Activated T-cell treated with anti-CD3 and anti-CD28 coated beads for 4 hours (primary cell): ENCODE measurements at places on chromosomes 7 and 10.
A peak's percentile ranks its signal among the peaks of the same experiment; 100 is the strongest.

DNA sequence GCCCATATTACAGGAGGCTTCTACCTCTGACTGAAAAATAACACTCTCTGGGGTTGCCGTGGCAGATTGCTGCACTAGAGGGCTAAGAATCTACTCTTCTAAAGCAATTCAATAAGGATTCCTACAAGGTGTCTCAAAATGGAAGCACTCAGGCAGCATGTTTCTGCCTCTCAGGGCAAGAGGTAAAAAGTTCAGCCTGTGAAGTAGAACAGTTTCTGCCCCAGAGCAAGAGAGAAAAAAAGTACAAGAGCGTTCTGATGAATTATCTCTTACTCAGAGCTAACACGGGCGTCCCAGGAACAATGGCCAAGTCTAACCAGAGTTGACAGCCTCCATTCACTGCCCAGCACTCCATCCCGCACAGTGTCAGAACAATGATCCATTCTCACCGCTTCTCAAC is 71.3 kb upstream of the TES start:
- DNase-seq: no peak

- DNase-seq: no peak
Measured at GRCh38 chr7:29091715-29092114, 54.6 kb downstream of the CPVL start.

GRCh38 chr10:84608126-84608525 is 279.7 kb downstream of the CCSER2 start:
- no peak for DNase-seq

DNA sequence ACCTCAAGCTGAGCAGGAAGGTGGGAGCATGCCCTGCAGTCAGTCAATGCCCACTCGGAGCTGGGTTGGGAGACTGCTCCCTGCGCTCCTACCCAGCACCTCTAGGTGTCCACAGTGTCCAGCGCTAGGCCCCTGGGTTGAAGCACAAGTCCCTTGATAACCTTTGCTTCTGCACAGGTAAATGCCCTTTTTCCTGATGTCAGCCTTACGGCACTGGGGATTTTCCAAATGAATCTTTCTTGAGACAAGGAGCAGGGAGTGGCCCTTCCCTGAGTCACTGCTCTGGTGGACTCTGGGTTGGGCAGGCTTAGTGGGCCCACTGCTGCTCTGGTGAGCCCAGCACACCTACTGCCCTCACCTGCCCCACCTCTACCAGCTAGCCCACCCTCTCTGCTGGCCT is 61.9 kb upstream of the OPN4 start:
- DNase-seq: no peak

DNA sequence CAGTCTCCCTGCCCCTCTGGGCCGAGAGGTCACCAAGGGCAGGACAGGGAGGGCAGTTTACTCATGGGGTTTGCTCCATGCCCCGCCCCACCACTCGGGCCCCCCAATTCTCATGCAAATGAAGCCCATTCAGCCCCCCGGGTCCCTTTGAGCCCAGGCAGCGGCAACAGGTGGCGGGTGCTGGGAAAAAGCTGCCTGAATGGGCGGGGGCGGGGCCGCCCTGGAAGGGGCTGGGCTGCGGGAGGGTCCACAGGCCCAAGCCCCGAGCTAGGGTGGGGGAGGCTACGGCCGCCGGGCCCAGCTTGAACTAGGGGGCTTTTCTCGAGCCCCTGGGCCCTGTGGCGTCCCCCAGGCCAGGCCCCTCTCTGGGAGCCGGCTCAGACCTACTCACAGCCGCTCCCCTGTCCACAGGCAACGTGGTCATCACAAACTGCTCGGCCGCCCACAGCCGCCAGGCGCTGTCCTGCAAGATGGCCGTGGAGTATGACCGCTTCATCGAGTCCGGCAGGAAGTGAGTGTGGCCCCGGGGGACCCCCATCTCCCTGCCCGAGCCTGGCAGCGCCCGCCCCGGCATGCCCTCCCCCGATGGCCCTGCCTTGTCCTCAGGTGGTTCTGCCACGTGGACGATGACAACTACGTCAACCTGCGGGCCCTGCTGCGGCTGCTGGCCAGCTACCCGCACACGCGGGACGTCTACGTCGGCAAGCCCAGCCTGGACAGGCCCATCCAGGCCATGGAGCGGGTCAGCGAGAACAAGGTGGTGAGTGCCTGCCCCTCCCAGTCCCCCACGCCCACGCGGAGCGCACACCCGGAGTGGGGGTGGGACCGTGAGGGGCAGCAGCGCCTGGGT is 5.5 kb downstream of the LFNG start:
- no peak for DNase-seq

DNA sequence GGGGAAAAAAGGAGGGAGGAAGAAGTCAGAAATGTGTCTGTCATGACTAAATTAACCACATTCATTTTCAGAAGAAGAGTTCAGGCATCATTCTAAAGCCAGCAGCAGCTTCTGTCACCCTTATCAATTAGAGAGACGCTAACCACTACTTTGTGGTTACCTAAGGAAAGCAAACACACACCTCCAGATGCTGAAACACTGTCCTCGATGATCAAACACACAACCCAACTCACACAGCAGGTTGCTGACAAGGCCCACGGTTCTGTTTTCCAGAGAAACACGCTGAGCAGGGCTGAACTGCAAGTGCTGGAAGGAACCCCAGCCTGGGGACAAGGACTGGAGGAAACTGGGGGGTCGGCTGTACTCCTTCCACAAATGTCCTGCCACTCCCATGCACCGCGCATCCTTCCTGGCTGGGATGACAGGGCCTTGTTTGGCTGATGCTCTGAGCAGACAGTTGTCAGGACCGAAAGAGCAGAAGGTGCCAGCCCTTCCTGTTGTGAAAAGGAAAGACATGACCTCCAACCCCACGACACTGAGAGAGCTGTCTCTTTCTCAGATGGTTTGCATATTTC is 36.6 kb downstream of the PRKCQ start:
- DNase-seq: peak; percentile 36

GRCh38 chr7:122352454-122352853 is 47.9 kb upstream of the FEZF1 start:
- no peak for DNase-seq

GRCh38 chr7:74040101-74040790 is 12.3 kb downstream of the ELN start:
- DNase-seq: no peak

DNA sequence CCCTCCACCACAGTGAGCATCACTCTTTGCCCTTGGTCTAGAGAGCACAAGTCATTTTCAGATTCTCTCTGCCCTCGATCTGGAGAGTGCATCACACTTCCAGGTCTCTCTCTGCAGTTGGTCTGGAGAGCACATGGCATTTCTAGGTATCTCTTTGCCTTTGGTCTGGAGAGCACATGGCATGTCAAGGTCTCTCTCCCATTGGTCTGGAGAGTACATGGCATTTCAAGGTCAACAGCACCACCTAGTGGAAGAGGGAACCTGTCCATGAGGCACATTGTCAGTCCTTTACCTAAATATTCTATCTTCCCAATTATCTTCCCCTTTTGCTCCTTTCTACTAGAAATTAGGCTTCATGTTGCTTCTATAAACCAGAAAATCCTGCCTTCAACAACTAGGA is 1139.4 kb downstream of the XPNPEP1 start:
- no peak for DNase-seq

DNA sequence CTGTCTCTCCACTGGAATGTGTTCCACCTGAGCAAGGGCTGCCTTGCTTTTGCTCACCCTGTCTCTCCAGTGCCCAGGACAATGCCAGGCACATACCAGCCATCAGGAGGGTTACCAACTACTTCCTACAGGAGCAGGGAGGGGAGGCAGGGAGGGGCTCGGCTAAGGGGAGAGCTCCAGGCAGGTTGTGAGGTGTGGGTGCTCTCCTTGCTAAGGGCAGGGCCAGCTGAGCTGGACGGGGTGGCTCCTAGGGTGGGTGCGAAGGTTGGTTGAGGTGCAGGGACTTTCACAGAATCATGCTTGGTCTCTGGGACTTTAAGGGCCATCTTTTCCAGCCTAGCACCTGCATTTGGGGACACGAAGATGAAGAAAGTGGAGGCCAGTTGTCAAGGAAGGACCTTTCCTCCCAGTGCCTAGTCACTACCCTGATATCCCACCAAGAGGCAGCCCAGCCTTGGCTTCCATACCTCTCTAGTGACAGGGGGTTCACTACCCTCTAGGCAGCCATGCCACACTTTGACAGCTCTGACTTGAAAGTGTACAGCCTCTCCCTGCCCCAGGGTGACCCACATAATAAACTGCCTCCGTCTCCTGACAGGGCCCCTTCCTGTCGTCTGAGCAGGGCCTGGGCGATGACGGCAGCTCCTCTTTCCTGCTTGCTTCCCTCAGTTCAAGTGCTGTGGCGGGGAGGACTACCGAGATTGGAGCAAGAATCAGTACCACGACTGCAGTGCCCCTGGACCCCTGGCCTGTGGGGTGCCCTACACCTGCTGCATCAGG is 46.5 kb downstream of the TSPAN15 start:
- DNase-seq: no peak

- DNase-seq: no peak
Measured at GRCh38 chr10:28730031-28730778, 52.9 kb downstream of the BAMBI start.

- no peak for DNase-seq
Measured at GRCh38 chr10:60572511-60573194, 183.0 kb upstream of the ANK3 start.

DNA sequence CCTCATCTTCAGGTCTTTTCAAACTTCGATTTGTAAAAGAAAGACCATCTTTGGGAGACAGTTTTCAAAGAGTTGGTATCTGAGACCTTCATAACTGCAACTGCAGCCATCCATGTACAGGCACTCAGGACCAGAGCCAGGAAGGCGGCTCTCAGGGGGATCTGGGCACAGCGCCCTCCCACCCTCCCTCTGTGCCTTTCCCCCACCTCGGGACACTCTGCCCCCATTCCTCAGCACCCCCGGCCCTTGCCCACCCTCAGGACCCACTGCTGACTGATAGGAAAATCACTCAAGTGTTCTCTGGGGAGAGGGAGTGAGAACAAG is 143.6 kb downstream of the CUBN start:
- no peak for DNase-seq

DNA sequence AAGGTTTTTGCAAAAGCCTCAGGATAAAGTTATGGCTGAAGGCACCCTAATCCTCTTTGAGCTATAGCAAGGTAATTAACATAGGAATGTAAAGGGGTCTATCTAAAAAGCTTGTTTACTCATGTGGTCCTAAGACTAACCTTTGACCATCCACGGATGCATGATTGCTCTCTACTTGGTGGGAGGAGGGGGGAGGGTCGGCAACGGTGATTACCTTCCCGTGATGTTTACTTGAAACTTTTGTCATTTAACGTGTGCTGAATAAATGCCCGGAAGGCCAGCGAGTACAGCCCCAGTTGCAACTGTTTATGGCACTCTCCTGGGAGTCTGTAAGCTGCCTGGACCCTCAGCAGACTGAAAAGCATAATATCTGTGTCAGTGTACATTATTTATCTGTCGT is 78.9 kb upstream of the GPR22 start:
- no peak for DNase-seq

- DNase-seq: peak; percentile 21
Measured at GRCh38 chr10:6406220-6407033, 173.6 kb downstream of the PRKCQ start.

DNA sequence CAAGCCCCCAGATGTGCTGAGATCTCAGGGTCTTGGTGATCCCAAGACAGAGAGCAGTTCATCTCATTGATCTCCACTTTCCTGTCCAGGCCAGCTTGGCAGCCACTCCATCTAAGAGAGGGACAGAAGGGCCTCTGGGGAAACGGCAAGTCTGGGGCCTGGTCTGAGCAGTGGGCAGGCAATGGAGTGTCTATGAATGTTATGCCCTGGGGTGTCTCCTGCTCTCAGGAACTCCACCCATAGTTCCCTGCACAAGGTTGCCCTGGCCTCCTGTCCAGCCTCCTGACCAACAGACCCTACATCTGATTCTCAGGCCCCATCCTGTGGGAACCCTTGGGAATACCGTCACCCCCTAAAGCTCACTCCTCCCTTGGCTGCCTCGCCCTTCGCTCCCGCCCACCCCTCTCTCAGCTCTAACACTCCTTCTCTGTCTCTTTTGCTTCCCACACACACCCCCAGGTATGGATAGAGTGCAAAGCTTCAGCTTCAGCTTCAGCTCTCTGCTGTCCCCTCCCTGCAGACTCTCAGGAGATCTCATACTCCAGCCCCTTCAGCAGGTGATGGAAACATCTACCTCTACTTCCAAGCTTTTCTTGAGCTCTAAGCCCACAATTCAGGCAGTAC is 83.0 kb downstream of the HIF1AN start:
- DNase-seq: no peak

- DNase-seq: no peak
Measured at GRCh38 chr7:12094365-12094921, 116.7 kb upstream of the TMEM106B start.

GRCh38 chr10:79939969-79940368 is 8.9 kb downstream of the SFTPD start:
- no peak for DNase-seq

DNA sequence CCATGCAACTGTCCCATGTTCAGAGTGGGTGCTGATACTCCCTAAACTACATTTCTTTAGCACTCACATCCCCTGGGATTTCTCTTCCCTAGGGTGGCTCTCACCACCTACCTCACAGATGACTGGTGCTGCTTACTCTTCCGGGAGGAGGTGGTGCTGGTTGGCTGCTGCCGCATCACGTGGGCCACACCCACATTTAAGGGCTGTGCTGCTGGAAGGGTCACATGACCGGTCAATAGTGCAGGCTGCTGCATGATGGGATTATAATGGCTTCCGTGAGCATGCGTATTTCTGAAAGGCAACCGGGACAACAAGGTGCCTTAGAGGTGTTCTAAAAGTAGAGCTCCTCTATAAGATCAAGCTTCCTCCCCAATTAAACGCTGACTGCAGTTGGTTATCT is 76.8 kb downstream of the CLEC2L start:
- no peak for DNase-seq

GRCh38 chr7:121330053-121330833 is 1.4 kb downstream of the WNT16 start:
- DNase-seq: no peak

DNA sequence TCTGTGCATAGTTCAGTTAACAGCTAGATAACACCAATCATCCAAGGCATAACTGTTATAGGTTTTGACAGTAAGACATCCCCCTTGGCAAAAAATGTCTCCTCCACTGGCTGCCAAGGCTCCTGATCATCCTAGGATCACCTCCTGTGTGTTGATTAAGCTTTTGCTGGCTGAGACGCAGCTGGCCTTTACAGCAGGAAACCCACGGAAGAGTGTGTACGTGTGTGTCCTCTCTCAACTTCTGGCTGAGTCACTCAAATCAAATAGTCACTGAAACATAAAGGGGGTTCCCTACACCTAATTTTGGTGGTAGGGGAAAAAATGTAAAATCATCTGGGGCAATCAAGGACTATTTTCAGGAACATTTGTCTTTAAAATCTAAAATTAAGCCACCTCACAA is 208.8 kb downstream of the CTNNA3 start:
- no peak for DNase-seq
